ENCODE measurements at places on chromosomes 1 and 21. TPM values are rescaled to one million over a fixed set of nuclear protein-coding genes. Genes with fewer than 3 reads are reported as not detected.

PGLYRP3 gene
- total RNA-seq: not detected

C1orf141 gene
- 0.11 TPM for total RNA-seq

BSND gene
- not detected for total RNA-seq

HCRTR1 gene
- total RNA-seq: not detected

TGFBR3 gene
- 4.2 TPM for total RNA-seq

SYPL2 gene
- total RNA-seq: not detected

SPRR3 gene
- total RNA-seq: not detected

TAS1R1 gene
- 0.07 TPM for total RNA-seq

RABIF gene
- total RNA-seq: 7.4 TPM

DDR2 gene
- 0.23 TPM for total RNA-seq

DNA sequence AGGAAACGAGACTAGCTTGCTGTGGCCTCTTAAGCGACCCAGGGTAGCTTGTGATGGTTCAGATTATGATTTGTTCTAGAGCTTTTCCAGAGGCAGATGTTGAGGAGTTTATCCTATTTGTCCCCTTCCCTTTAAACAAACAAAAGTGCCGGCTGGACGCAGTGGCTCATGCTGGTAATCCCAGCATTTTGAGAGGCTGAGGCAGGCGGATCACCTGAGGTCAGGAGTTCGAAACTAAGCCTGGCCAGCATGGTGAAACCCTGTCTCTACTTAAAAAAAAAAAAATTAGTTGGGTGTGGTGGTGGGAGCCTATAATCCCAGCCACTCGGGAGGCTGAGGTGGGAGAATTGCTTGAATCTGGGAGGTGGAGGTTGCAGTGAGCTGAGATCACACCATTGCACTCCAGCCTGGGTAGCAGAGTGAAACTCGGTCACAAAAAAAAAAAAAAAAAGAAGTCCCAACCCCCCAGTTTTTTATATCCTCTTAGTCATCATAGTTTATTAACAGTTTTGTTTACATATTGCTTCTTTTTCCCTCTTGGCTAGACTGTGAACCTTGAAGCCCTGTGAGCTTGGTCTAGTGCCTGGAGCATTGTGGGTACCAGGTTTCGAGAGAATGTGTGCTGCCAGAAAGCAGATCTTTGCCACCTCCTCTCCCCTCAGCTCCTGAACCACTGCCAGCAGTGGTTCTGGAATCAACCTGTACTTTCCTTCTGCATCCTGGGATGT is 29.8 kb downstream of the MAPKAPK2 start:
- DNase-seq: no peak
- H3K4me3 ChIP-seq: no peak overlapping the region
- H3K27ac ChIP-seq: peak overlapping the region; percentile 51
- H3K36me3 ChIP-seq: no peaks in the 10 kb centered on the region
- no peaks in the 10 kb centered on the region for H3K27me3 ChIP-seq
- peaks cover 80% of the 10 kb centered on the region for H3K4me1 ChIP-seq

DNA sequence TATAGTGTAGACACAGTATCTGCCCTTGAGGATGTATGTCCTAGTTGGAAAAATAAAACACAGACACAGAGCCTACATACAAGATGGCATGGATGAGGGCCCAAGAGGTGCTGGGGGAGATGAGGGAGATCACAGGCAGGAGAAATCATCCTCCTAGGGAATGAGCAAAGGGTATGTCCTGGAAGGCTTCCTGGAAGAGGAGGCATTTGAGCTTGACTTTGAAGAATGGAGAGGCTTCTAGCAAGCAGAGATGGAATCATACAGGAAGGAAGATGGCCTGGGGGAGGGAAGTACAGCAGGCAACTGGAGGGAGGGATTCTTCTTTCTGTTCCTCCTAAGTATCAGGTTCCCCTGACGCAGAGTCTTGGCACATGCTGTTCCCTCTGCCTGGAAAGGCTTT is 103.3 kb downstream of the LACTBL1 start:
- H3K27ac ChIP-seq: no peak overlapping the region
- no peak overlapping the region for H3K4me3 ChIP-seq
- H3K36me3 ChIP-seq: no peaks in the 10 kb centered on the region
- H3K4me1 ChIP-seq: no peaks in the 10 kb centered on the region

- H3K36me3 ChIP-seq: no peaks in the 10 kb centered on the region
- no peaks in the 10 kb centered on the region for H3K27me3 ChIP-seq
- H3K27ac ChIP-seq: no peak overlapping the region
- H3K4me3 ChIP-seq: no peak overlapping the region
Measured at GRCh38 chr1:54327386-54328065, 78.7 kb downstream of the SSBP3 start.

DNA sequence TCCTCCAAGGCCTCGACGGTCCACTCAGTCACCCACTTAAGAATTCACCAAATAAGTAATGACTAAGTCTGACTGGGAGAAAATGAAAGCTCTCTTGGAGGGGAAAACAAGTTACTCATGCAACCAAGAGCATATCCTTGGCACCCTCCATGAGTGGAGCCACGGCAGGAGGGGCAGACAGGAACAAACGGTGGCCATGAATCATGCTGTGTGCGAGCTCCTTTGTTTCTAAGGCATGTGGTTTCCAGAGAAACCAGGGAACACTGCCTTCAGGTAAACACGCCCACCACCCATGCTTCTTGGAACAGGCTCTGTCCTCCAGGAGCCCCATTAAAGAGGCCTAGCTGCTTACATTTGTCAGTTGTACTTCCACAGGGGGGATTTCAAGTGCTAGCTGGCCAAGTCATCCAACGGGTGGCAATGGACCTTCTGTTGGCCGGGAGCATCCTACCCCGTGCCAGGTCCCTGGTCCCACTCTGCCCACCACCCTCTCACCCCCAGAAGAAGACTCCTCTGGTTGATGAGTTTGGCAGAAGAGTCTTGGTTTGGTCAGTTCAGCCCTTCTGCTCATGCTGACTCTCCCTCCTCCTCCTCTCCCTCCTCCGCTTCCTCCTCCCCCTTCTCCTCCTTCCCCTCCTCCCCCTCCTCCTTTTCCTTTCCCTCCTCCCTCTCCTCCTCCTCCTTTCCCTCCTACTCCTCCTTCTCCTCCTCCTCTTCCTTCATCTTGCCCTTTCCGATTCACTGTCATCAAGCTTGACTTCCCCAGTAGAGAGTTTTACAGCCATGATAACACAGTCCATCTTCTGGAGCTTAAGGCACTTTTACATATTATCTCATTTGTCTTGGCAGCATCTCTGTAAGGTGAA is 107.6 kb downstream of the CCDC185 start:
- peaks cover 11% of the 10 kb centered on the region for H3K4me1 ChIP-seq
- DNase-seq: peak; percentile 61
- no peak overlapping the region for H3K4me3 ChIP-seq
- peak overlapping the region; percentile 48 for H3K27ac ChIP-seq
- no peaks in the 10 kb centered on the region for H3K27me3 ChIP-seq

- no peaks in the 10 kb centered on the region for H3K36me3 ChIP-seq
- H3K27ac ChIP-seq: no peak overlapping the region
- no peak overlapping the region for H3K4me3 ChIP-seq
- peaks cover 4% of the 10 kb centered on the region for H3K27me3 ChIP-seq
- no peak for DNase-seq
Measured at GRCh38 chr1:7362947-7363346, 408.1 kb upstream of the VAMP3 start.

GRCh38 chr21:14260174-14260764 is 44.3 kb downstream of the RBM11 start:
- H3K27me3 ChIP-seq: peaks cover 7% of the 10 kb centered on the region
- DNase-seq: no peak
- no peak overlapping the region for H3K4me3 ChIP-seq
- H3K27ac ChIP-seq: no peak overlapping the region

DNA sequence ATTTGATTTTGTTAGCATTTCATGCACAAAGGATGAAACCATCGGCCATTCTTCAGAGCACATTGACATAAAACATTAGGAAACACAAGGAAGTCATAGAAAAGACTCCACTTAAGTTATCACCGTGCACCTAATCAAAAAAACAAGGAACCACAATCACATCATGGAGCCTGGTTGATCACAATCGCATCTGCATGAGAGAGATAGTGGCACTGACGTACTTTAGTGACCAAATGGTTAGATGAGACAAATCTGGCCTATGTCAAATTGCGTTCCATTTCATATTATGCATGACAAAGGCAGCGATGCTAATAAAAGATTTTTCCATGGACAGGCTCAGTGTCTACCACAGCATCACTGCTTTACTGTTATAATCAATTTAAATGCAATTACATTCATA is 571.8 kb upstream of the ADGRL2 start:
- H3K4me1 ChIP-seq: no peaks in the 10 kb centered on the region
- H3K4me3 ChIP-seq: no peak overlapping the region
- H3K27me3 ChIP-seq: no peaks in the 10 kb centered on the region

- no peaks in the 10 kb centered on the region for H3K27me3 ChIP-seq
- DNase-seq: no peak
- H3K4me1 ChIP-seq: peaks cover 72% of the 10 kb centered on the region
- H3K36me3 ChIP-seq: peaks cover 21% of the 10 kb centered on the region
- peak overlapping the region; percentile 46 for H3K4me3 ChIP-seq
- peak overlapping the region; percentile 96 for H3K27ac ChIP-seq
Measured at GRCh38 chr1:155537193-155537592, 25.4 kb downstream of the ASH1L start.

DNA sequence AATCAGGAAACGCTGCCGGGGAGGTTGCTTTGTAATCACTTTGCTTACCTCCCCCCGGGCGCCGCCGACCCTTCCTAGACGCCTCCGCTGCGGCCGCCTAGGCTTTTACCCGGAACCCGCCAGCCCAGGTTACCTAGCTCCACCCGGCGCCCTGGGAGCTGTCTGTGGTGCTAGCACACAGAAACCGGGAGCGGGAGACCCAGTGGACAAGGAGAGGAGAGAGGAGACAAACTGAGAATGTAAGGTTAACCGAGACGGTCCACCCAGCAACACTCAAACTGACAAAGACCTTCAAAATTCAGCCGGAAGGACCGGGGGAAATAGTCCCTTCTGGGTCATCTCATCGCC is 9.8 kb downstream of the BARHL2 start:
- H3K36me3 ChIP-seq: no peaks in the 10 kb centered on the region
- H3K27me3 ChIP-seq: peaks cover 72% of the 10 kb centered on the region
- DNase-seq: peak; percentile 46
- peak overlapping the region; percentile 20 for H3K4me3 ChIP-seq
- H3K27ac ChIP-seq: no peak overlapping the region

DNA sequence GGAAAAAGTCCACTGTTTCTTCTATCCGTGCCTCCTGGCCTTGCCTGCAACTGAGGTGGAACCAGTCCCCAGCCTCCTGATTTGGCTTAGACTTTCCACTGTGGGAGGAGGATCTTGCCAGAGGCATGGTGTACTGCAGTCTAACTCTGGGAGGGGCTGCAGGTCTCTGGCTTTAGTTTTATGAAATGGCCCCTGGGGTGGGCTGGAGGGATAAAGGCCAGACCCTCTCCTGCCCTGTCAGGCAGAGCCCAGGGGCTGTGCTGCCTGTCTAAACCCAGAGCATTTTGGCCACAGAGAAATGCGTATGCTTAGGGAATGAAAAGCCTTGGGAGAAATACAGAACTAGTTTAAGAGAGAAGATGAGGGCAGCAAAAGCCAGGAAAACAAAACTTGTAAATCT is 73.0 kb downstream of the ABCA4 start:
- no peak overlapping the region for H3K4me3 ChIP-seq
- H3K4me1 ChIP-seq: peaks cover 2% of the 10 kb centered on the region
- H3K27ac ChIP-seq: no peak overlapping the region
- DNase-seq: no peak
- H3K36me3 ChIP-seq: no peaks in the 10 kb centered on the region

- H3K27ac ChIP-seq: no peak overlapping the region
- H3K36me3 ChIP-seq: no peaks in the 10 kb centered on the region
- H3K4me1 ChIP-seq: peaks cover 5% of the 10 kb centered on the region
- no peak overlapping the region for H3K4me3 ChIP-seq
- H3K27me3 ChIP-seq: no peaks in the 10 kb centered on the region
Measured at GRCh38 chr1:1550591-1551432, 10.4 kb upstream of the TMEM240 start.

- no peak overlapping the region for H3K4me3 ChIP-seq
- no peak for DNase-seq
- H3K4me1 ChIP-seq: peaks cover 25% of the 10 kb centered on the region
- no peaks in the 10 kb centered on the region for H3K36me3 ChIP-seq
- peak overlapping the region; percentile 11 for H3K27ac ChIP-seq
- no peaks in the 10 kb centered on the region for H3K27me3 ChIP-seq
Measured at GRCh38 chr21:38323721-38324531, 67.1 kb downstream of the KCNJ15 start.

- no peak for DNase-seq
- no peaks in the 10 kb centered on the region for H3K36me3 ChIP-seq
- H3K4me3 ChIP-seq: no peak overlapping the region
- H3K4me1 ChIP-seq: peaks cover 3% of the 10 kb centered on the region
- no peak overlapping the region for H3K27ac ChIP-seq
Measured at GRCh38 chr21:34343347-34343746, 20.5 kb upstream of the KCNE2 start.

GRCh38 chr1:170800265-170800664 is 135.1 kb upstream of the MROH9 start:
- no peaks in the 10 kb centered on the region for H3K36me3 ChIP-seq
- peaks cover 8% of the 10 kb centered on the region for H3K27me3 ChIP-seq
- H3K4me3 ChIP-seq: no peak overlapping the region

- H3K36me3 ChIP-seq: no peaks in the 10 kb centered on the region
- DNase-seq: no peak
- H3K27me3 ChIP-seq: no peaks in the 10 kb centered on the region
- H3K27ac ChIP-seq: no peak overlapping the region
Measured at GRCh38 chr1:186479162-186479561, 18.2 kb upstream of the PDC start.

DNA sequence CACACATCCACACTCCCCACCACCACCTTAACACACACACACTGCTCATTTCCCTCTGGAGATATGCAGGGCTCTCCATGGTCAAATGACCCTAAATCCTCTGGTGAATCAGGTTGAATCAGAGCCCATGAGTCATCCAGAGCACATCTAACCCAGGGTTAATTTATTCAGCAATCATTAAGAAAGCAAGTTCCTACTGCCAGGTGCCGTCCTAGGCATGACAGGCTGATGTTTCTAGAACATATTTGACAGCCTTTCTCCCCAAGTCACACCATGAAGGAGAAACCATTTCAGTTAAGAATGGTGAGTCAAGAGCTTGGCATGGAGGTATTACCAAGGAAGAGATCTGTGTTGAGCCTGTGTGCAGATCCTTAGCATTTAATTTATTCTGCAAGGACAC is 194.3 kb upstream of the CAMK1G start:
- no peaks in the 10 kb centered on the region for H3K4me1 ChIP-seq
- H3K4me3 ChIP-seq: no peak overlapping the region
- peaks cover 4% of the 10 kb centered on the region for H3K27me3 ChIP-seq
- H3K36me3 ChIP-seq: no peaks in the 10 kb centered on the region
- no peak for DNase-seq

GRCh38 chr21:45283611-45284455 is 3.9 kb downstream of the POFUT2 start:
- peak overlapping the region; percentile 51 for H3K27ac ChIP-seq
- no peak for DNase-seq
- H3K4me1 ChIP-seq: peaks cover 7% of the 10 kb centered on the region
- H3K27me3 ChIP-seq: no peaks in the 10 kb centered on the region
- no peak overlapping the region for H3K4me3 ChIP-seq

GRCh38 chr1:230788561-230789275 is 41.5 kb downstream of the CAPN9 start:
- H3K4me1 ChIP-seq: no peaks in the 10 kb centered on the region
- no peak overlapping the region for H3K27ac ChIP-seq
- H3K4me3 ChIP-seq: no peak overlapping the region
- H3K27me3 ChIP-seq: peaks cover 5% of the 10 kb centered on the region
- DNase-seq: no peak
